Osteocyte (in vitro differentiated cells): ENCODE measurements at places on chromosomes 2 and 18. TPM values are rescaled to one million over a fixed set of nuclear protein-coding genes. Genes with fewer than 3 reads are reported as not detected.

The RESP18 gene
- total RNA-seq: not detected in 2 replicates

The CXCR1 gene
- total RNA-seq: not detected in 2 replicates

The DQX1 gene
- 0.26 and 0.32 TPM in 2 replicates for total RNA-seq

The TOGARAM2 gene
- not detected in 2 replicates for total RNA-seq

The CHST9 gene
- total RNA-seq: 0.18 and 0.32 TPM in 2 replicates

The CDK15 gene
- total RNA-seq: 0.47 and 0.70 TPM in 2 replicates

The TFCP2L1 gene
- not detected in 2 replicates for total RNA-seq

The POU3F3 gene
- total RNA-seq: 35.5 TPM in 2 replicates
